ENCODE measurements at places on chromosomes 6 and 20. TPM values are rescaled to one million over a fixed set of nuclear protein-coding genes. Genes with fewer than 3 reads are reported as not detected.

Gene IRF4
- total RNA-seq = not detected

Gene GJA1
- 323 TPM for total RNA-seq

Gene CCM2L
- not detected for total RNA-seq

Gene HLA-DQA1
- not detected for total RNA-seq

Gene DLL1
- under 0.01 TPM for total RNA-seq

Gene OSER1
- total RNA-seq = 66.9 TPM

Gene RAET1G
- 2.2 TPM for total RNA-seq

Gene SSTR4
- not detected for total RNA-seq

All from IMR-90 (cell line).